Ecto neural progenitor cell (in vitro differentiated cells): ENCODE measurements at places on chromosomes 7 and 10.
A peak's percentile ranks its signal among the peaks of the same experiment; 100 is the strongest.

DNA sequence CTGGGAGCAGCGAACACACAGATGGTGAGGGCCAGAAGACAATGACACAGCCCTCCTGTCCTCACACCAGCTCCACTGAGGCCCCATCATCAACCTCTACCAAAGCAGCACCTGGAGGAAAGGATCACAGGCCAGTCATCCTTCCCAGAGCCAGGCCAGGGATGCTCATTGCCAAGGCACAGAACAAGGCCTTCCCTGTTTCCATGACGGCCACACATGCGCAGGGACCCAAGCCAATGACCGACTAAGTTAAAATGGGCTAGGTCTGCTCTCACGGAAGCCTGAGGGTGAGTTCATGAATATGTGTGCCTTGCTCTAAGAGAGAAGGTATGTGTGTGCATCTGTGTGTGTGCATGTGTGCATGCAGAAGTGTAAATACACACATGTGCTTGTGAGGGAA, 39.6 kb downstream of the COBL start:
- DNase-seq, result no peak

DNA sequence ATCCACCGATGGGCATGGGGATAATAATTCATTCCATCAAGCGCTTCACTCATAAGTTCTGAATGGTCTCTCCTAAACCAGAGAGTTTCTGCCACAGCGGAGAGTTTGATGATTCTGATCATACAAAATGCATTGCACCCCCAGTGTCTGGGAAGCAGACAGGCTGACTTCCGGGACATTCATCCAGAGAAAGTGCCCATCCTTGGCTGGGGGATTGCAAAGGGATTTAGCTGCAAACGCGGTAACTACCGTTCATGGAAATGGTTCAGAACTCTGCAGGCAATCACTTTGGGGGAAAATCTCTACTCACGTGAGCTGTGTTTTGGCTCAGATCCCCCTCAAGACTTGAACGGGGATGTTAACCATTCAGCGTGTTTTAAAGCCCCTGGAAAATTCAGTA, 33.4 kb upstream of the CALN1 start:
- no peak for DNase-seq

- DNase-seq, result no peak
These were observed 15.0 kb downstream of the TAS2R60 start for GRCh38 chr7:143458263-143458662.

DNA sequence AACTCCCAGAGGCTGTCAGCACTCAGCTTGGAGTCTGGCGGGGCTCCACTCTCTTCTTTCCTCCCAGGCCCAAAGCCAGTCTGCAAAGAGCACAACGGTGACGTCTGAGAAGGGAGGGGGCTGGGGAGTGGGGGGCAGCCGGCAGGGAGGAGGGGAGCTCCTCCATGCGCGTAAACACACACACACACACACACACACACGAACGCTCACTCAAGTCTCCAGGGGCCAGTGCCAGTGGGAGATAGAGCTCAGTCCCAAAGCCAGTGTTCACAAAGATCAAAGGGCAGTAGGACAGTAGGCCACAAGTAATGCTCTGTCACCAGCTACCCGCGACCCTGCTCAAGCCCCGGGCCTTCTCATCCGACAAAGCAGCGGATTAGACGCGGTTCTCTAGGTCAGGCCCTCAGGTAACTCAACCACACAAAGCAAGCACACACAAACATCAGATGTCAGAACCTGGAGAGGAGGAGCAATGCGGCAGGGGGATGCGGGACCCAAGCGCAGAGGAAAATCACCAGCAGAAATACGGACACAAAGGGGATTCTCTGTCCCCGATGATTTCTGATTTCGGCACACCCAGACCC, 19.9 kb downstream of the TCAF1 start:
- DNase-seq, result peak; percentile 82

DNA sequence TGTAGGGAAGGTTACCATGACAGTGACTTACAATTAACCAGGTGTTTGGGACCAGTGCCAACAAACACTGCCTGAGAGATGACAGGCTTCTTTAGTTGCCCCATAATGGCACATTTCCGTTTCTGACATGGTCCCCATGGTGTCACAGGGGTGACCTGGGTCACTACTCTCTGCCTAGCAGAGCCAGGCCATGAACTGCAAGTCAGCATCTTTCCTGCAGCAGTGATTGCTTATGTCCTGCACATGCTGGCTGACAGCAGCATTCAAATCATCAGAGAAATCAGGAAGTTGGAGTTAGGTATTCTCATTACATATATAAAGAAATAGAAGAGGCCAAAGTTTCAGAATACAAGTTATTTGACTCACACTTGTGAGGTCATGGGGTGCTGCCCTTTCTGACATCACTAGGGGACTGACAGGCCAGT, 47.1 kb upstream of the ZNRF2 start:
- DNase-seq, result no peak

DNA sequence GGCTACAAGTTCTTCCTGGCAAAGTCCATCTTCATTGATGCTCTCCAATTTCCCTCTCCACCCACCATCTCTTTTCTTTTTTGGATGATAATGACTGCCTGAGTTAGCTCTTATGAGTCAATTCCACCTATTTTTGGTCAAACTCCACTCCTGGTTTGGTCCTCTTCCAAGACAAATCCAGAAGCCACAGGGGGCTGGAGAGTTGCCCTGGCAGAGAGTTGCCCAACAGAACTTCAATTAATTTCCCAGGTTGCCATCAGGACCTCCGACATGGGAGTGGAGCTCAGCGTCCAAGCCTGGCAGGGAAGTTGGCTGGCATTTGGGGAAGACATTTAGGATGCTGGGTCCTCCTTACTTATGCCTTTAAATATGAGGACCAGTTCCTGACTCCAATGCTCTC, 29.2 kb upstream of the KCNMA1 start:
- no peak for DNase-seq

DNA sequence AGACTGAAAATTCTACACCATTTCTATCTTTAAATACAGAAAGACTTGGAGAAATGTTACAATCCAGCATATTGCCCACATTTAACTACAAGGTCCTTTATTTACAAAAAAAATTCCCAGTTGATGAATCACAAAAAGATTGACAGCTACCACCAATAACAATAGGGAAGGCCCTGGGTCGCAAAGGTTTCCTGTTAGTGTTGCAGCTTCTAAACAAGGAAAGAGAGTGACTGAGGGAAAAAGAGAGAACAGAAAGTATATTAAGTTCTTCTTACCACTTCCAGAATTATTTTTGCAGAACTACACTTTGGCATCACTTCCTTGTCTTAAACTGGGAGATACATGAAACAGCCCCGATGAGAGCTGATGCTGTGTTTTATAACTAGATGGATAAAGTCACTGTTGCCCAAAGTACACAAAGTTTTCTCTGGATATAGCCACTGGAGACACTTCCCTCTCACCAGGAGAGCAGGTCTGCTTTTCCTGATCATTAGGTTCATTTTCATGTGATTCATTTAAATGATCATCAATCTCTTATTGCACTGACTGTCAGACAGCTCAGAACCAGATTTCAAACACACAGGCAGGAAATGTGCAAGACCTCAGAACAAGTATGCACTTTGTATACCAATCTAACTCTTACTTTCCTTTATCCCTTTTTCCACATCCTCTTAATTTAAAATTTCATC, 57.0 kb downstream of the SHTN1 start:
- DNase-seq, result no peak

DNA sequence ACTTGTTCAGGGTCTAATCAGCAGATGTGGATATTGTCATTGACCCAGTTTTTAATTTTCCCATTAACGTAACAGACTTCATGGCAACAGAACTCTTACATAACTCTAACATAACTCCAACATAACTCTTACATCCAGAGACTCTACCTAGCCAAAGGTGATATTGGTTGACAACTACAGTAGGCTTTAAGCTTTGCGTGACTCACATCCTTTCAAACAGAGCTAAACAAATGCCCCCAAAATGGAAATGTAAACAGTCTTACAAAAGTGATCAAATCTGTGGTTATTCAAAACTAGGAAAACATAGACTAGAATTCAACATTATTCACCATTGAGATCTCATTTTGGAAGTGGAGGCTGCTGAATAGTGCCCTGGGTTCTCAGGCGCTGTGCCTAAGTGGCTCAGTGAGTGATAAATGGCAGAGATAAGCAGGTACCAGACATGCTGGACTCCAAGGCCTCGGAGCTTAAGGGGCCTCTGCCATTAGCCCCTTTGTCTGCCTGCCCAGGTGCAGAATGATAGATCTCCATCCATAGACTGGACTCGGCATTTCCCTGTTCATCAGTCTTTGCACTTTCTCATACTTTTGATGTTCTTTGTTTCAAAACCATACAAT, 34.3 kb upstream of the BTBD16 start:
- DNase-seq, result no peak

DNA sequence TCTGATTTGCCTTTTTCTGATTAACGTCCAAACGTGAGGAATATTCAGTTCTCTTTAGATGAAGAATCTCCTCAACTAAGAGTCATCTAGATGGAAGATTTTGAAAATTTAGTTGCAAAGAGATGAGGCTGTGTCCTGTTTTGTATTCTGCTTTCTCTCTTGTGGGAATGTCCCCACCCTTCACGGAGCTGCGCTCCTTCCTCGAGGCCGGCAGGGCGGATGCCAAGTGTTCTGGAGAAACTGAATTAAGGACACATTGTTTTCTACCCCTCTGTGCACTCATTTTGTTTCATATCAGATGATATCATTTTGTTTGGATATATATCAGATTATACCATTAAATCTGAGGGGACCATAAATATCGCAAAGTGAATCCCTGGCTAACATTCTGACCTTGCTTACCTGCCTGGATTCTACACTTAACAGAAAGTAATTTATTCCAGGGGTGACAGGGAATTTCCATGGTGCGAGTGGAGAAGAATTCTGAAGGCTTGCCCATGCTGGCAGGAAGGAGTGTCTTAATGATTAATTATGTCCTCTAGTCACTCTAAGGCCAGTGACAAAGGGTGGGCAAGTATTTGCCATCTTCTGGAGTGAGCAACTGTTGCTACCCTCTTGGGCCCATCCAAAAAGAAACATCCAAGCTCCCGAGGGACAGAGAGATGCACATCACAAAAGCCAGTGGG, 47.9 kb upstream of the IGFBP3 start:
- DNase-seq, result no peak

- DNase-seq, result no peak
These were observed 36.0 kb downstream of the COL17A1 start for GRCh38 chr10:104049504-104050250.

DNA sequence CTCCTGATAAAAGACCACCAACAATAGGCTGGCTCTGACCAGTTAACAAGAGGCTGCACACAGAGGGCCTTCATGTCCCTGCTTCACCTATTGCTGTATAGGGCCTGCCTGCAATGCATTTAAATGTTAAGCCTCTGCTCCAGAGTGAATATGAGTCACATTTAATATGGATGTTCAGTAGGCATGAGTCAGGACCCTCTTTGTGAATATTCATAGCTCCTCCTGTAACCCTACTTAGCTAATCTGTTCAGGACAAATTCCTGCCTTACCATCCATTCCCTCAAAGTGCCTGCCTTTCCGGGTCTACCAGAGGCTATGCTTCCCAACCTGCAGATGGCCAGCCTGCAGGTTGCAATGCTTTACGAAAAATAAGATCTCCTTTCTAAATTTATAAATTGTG, 32.5 kb downstream of the ARHGAP22 start:
- DNase-seq, result no peak

- no peak for DNase-seq
These were observed 53.8 kb downstream of the PROSER2 start for GRCh38 chr10:11876805-11877590.

DNA sequence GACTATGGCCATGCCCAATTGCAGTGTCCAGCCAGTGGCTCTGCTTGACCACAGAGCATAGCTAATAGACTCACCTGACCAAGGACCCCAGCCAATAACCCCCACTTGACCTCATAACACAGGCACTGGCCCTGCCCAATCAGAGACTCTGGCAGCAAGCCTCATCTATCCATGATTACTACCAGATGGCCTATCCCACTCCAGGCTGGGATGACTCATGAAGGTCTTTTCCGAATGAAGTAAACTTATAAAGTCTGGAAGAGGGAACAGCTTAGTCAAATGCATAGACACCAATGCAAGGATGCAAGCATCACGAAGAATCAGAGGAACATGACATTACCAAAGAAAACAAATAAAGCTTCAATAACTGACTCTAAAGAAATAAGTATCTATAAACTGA, 141.4 kb downstream of the TMEM168 start:
- no peak for DNase-seq

GRCh38 chr10:123109466-123109865, 26.3 kb upstream of the HMX3 start:
- no peak for DNase-seq

DNA sequence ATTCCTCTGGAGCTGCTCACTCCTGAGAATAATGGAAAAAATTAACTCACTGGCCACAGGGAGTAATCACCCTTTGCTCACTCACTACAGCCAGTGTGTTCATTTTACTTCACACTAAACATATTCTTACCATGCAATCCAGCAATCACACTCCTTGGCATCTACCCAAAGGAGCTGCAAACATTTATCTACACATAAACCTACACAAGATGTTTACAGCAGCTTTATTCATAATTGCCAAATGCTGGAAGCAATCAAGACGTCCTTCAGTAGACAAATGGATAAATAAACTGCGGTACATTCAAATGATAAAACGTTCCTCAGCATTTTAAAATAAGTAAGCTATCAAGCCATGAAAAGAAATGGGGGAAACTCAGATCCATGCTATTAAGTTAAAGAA, 34.2 kb upstream of the POM121L12 start:
- DNase-seq, result no peak

DNA sequence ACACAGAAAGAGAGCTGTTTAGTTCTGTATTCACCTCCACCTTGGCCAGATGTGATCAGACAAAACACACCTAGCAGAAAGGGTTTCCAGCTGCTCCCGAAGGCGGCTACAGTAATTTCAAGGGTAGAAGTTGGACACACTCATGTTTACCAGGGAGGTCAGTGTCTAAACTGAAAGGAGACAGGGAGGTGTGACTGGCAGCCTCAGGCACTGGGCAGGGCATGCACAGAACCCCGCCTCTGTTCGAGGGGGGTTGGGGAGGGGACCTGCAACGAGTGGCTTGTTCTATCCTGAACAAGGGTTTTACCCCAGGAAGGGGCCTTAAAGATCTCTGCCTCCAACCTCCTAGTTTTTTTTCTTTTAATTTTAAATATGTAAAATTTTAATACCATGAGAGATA, 49.6 kb downstream of the BPGM start:
- no peak for DNase-seq

GRCh38 chr7:32145911-32146310, 75.7 kb upstream of the PDE1C start:
- DNase-seq, result no peak

DNA sequence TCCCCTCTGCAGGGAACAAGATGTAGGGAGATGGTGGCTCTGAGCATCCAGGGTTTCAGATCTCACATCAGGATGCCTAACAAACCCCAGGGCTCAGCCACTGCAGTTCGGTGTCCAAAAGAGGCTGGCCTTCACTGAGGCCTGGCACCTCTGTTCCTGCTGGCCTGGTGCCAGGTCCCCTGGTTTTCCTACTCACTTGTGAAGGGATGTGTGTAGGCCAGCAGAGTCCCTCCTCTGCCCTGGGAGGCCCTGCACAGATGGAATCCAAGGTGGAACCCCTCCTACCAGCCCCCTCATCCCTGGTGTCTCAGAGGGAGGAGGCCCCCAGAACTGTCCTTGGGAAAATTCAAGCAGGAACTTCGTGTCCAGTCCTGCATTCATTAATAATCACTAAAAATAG, 260.6 kb downstream of the CCSER2 start:
- peak; percentile 34 for DNase-seq
